ENCODE measurements at places on chromosomes 4 and X.

GRCh38 chrX:36199928-36200327 lies 280.4 kb downstream of the CFAP47 start:
- no peak for DNase-seq

DNA sequence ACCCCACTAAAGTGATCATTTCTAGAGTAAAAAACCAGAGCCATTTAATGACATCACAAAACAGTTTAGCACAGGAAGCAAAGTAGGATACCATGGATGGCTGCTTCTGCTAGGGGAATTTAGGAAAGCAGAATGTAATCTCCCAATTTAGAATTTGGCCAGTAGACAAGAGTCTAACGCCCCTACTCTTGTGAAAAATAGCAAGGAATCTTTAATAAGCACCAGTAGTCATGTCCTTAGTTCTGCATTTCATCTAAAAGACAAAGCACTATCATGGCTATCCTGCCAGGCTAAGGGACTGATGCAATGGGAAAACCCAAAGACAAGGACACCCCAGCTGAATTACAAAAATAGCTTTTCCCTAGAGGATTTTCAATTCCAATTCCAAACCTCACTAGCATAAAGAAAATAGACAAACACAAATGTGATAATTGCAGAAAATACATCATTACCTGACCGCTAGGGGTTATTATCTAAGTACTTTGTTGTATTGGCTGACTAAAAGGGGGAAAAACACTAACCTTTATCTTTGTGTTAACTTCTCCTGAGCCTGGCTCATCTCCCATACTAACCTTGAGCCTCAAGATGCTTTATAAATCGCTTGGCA lies 2.6 kb upstream of the AMMECR1 start:
- DNase-seq: no peak

DNA sequence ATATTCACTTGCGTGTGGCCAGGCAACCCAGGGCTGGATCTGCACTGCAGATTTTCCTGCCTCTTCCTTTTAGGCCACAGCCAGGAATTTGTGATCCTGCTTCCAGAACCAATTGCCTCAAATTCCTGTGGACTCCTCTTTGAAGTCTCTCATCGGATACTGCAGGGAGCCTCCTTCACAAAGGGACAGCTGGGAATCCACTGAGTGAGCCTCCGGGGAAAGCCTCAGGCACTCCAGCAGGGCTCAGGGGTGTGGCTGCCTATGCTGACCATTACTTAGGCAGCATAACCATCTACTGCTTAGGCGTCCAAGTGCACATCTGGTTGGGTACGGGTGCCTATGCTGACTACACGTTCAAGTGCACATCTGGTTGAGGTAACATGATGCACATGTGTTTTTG lies 321.5 kb downstream of the NLGN4X start:
- DNase-seq: no peak

DNA sequence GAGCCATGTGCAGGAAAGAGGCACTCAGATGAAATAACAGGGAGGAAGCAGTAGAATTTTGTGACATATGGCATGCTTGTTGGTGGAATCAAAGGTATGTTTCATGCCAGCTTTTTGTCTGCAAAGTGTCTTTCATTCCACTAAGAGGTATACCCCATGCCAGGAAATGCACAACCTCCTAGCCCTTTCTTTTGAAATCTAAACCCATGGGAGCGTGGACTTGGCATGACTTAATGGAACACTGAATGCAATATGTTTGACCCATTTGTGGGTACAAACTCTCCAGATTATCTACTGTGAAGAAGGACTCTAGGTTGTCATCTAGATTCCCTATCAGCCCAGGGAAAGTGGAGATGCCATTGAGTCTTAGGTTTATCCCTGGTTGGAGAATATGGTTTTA lies 338.3 kb upstream of the TEX13C start:
- no peak for DNase-seq

Data from AG08396 (cell line).